GM12878 (cell line): ENCODE measurements at places on chromosomes 5 and 9. TPM values are rescaled to one million over a fixed set of nuclear protein-coding genes. Genes with fewer than 3 reads are reported as not detected.

DNA sequence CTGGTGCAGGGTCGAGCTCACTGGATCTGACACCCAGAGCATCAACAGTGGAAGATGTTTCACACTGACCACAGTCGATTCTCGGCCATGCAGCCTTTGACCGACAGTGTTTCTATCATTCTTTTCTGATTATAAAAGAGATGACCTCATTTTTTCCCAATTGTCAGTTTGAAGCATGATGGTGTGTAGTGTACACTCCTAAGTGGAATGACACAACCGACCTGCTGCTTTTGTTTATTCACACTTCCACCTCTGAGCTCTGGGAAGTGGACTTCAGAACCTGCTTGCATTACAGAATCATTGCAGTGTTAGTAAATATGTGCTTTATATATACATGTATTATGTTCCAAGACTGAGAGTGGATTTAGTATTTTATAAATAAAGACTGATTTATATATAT is 128.6 kb downstream of the IRX2 start:
- no peaks in the 10 kb centered on the region for H3K36me3 ChIP-seq
- no peak for DNase-seq
- no peak overlapping the region for H3K27ac ChIP-seq
- H3K4me3 ChIP-seq: no peak overlapping the region
- H3K4me1 ChIP-seq: no peaks in the 10 kb centered on the region
- no peaks in the 10 kb centered on the region for H3K27me3 ChIP-seq

DNA sequence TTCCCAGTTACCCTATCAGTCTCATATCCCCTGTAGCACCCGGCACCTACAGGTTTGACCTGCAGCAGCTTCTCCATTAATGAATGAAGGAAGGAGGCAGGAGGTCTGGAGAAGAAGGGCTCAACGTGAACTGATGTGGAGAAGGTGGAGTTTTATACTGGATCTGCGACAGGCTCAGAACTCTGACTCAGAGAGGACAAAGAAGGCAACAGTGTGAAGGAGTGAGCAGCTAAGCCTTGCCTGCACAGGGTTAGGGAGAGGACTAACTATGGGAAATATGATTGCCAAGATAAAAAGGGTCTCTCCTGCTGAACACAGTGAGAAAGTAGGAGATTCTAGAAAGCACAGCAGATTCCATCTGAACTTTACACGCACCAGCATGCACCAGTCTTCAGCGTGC is 23.6 kb downstream of the RASEF start:
- H3K4me3 ChIP-seq: no peak overlapping the region
- H3K4me1 ChIP-seq: no peaks in the 10 kb centered on the region
- no peak overlapping the region for H3K27ac ChIP-seq

DNA sequence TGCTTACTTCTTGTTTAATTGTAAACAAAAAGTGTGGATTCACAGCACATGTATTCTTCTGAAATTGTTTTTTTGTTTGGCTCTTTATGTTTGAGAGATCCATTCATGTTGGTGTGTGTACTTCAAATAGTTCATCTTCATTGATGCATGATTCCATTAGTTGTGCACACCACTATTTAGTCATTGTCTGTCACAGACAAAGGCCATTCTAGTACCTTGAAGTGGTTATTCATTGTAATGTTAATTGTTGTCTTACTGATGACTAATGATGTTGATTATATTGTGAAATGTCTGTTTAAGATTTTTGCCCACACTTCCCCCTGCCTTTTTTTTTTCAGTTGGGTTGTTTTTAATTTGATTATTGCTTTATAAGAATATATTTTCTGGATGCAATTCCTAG is 391.3 kb downstream of the DIRAS2 start:
- H3K27ac ChIP-seq: no peak overlapping the region
- H3K36me3 ChIP-seq: no peaks in the 10 kb centered on the region
- H3K4me3 ChIP-seq: no peak overlapping the region
- H3K27me3 ChIP-seq: no peaks in the 10 kb centered on the region
- no peak for DNase-seq

DNA sequence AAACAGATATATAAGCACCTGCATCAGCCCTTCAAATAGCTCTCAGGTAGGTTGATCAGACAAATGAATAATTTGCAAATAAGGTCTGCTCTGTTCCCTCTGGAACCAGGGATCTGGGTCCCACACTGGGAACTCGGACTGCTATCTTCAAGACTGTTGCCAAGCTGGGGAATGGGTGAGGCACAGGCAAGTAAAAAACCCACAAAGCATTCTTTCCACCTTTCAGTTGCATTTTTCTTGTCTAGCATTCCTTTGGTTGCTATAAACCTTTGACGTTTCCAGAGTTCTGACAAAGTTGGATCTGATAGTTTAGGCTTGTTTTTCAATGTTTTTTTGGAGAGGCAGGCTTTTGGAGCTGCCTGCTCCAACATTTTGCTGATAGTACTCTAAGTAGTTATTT is 20.1 kb downstream of the FBXL17 start:
- H3K4me1 ChIP-seq: no peaks in the 10 kb centered on the region
- no peak overlapping the region for H3K27ac ChIP-seq
- no peak for DNase-seq
- H3K36me3 ChIP-seq: no peaks in the 10 kb centered on the region

DNA sequence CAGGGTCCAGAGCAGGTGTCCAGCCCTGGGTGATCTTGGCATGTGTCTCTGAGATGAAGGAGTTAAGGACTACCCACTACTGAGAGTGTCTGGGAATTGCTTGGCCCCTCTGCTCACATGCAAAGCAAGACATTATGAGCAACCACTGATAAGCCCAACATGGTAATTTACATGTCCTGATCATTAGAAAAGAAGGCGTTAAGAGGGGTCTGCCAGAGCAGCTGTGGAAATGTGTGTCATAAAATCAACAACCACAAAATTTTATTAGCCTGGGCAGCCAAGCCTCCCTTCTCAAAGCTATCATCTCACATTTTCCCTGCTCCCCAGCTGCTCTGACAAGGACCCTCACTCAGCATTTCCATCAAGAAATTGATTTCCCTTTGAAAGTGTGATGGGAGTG is 351.0 kb downstream of the SPOCK1 start:
- no peaks in the 10 kb centered on the region for H3K36me3 ChIP-seq
- no peaks in the 10 kb centered on the region for H3K4me1 ChIP-seq
- no peaks in the 10 kb centered on the region; the same call in 1 of the 2 replicates for H3K27me3 ChIP-seq
- H3K4me3 ChIP-seq: no peak overlapping the region
- no peak for DNase-seq

- H3K4me3 ChIP-seq: no peak overlapping the region
- H3K27ac ChIP-seq: no peak overlapping the region
- no peaks in the 10 kb centered on the region for H3K36me3 ChIP-seq
Measured at GRCh38 chr5:66426259-66427138, 169.7 kb upstream of the MAST4 start.

DNA sequence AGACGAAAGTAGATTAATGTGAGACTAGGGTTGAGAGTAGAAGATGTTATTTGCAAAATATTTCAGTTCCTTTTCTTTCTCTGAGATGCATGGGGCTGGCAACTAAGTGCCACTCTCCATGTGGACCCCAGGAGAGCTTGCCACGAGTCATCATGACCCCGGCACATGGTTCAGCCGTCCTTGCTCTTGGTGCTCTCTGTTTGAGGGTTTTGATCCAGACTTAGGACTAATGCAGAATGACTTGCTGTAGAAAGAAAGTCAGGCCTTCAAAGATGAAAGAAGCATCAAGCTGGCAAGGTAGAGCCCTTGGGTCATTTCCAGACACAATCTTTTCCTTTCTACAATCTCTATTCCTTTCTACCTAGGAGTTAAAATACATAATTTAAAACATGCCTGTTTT is 84.7 kb downstream of the RASGRF2 start:
- no peaks in the 10 kb centered on the region for H3K27me3 ChIP-seq
- H3K4me1 ChIP-seq: no peaks in the 10 kb centered on the region
- no peak for DNase-seq
- H3K27ac ChIP-seq: no peak overlapping the region
- H3K4me3 ChIP-seq: no peak overlapping the region

- H3K4me1 ChIP-seq: no peaks in the 10 kb centered on the region
- DNase-seq: no peak
- no peak overlapping the region for H3K4me3 ChIP-seq
Measured at GRCh38 chr5:83724001-83724400, 3.3 kb upstream of the HAPLN1 start.

- H3K4me1 ChIP-seq: no peaks in the 10 kb centered on the region
- H3K27me3 ChIP-seq: no peaks in the 10 kb centered on the region
- DNase-seq: no peak
- no peak overlapping the region for H3K4me3 ChIP-seq
- no peaks in the 10 kb centered on the region for H3K36me3 ChIP-seq
Measured at GRCh38 chr9:582775-583174, 258.7 kb upstream of the DMRT1 start.

Gene PKD2L2
- total RNA-seq: 0.36 TPM in 1 of 2 replicates, not detected in the other

Gene DNAI1
- total RNA-seq: not detected in 2 replicates

Gene MELK
- total RNA-seq: 36.6 and 38.7 TPM in 2 replicates

Gene LCN12
- total RNA-seq: 0.64 TPM in 1 of 2 replicates, not detected in the other

Gene ABLIM3
- total RNA-seq: 0.13 TPM in 1 of 2 replicates, not detected in the other

Gene NEUROG1
- total RNA-seq: not detected in 2 replicates

Gene PCDHB3
- not detected in 2 replicates for total RNA-seq

Gene POLE3
- total RNA-seq: 58.3 and 59.0 TPM in 2 replicates
